ENCODE measurements at places on chromosomes 4 and X.

- DNase-seq = no peak
Observed at GRCh38 chrX:1928805-1929204, 313.9 kb downstream of the ASMT start.

DNA sequence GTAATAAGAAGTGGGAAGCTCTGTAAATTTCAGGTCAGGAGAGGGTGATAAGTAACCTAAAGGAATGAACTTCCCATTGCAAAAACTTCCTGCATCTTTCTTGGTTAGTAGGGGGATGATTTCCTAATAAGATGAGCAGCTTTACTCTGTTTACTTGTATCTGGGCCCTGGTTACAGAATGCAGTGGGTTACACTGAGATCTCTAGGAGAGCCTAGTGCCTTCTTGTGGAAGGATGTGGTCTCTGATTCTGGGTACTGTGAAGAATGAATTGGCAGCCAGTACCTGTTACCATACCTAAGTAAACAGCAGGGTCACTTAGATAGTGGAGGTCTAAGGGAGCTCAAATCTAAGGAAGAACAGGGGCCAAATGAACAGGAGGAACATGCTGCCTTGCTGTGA is 320.6 kb downstream of the ARHGAP10 start:
- DNase-seq = no peak

DNA sequence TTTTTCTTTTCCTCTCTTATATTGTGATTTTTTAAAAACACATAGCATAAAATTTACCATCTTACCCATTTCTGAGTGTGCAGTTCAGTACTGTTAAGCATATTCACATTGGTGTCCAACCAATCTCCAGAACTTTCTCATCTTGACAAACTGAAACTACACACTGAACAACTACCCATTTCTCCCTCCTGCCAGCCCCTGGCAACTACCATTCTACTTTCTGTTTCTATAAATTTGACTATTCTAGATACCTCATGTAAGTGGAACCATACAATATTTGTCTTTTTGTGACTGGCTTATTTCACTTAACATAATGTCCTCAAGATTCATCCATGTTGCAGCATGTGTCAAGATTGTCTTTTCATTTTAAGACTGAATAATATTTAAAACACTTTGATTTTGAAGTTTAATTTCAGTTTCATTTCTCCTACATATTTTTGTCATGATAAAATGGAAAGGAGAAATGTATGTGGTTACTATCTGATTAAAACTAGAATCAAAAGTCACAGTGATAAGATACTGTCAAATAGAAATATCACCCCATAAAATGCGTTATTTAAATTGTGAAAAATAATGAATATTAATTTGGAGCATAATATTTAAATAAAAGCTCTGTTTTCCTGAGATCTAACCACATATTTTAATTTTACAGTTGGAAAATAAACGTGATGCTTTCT is 122.8 kb downstream of the DIPK2B start:
- DNase-seq = no peak

DNA sequence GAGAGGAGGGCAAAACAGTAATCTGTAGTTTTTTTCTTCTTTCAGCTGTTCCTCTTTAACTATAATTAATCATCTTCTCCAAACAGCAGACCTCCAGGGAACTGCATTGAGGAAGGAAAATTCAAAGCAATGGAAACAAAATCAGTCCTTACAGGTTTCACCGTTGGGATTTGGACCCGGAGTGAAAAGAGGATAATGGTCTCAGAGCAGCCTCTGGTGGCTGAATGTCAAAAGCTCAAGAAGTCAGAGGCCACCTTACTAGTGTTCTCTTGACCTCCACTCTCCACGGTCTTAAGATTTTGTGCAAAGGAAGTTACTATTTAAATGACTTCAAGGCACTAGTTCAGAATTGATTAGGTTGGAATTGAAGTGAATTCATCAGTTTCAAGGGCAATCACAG is 16.0 kb upstream of the MID1 start:
- DNase-seq = no peak

DNA sequence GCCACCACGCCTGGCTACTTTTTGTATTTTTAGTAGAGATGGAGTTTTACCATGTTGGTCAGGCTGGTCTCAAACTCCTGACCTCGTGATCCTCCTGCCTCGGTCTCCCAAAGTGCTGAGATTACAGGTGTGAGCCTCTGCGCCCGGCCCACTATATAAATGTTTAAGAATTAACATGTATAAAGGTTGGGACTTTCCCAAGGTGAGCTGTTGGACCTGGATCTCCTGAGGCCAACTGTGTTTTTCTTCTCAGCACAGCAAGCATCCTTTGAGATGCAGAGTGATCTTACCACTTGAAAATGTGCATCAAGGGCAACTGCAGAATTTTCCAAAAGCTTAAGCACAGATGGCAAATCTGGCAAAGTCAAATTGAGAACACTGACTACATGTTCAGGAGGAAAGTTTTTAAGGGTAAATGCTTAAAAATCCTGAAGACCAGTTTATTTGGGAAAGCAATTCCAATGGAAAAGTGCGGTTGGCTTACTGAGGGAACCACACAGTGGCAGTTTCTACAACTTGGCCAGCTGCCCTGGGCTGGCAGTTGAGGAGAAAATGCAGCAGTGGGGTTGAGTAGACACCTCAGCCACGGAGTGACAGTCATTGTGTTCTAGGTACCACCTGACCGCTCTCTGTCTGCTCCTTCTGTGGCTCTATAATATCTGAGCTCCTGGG is 168.9 kb downstream of the CBR4 start:
- no peak for DNase-seq

DNA sequence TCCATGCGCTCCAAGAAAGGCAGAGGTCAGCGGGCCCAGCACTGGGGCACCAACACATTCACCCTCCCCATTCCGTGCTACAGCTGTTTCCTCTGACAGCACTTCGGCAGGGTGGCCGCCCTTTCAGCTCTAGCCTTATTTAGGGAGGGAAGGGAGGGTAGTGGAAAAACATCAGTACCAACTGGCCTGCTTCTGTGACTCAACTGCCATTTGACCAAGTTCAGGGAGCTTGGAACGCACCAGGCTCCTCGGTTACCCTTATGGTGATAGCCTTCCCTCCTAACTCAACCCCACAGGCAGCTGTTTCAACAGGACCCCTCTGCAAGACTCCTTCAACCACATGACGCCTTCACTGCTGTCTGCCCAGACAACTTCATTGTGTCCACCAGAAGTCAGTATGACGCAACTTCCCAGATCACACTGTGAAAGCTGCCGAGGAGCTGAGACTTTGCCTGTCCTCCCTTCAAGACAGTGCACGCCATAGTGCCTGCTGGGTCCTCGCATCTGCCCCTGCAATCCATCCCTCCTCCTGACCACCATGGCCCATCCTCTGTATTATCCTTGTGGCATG is 132.2 kb downstream of the AFAP1 start:
- no peak for DNase-seq

DNA sequence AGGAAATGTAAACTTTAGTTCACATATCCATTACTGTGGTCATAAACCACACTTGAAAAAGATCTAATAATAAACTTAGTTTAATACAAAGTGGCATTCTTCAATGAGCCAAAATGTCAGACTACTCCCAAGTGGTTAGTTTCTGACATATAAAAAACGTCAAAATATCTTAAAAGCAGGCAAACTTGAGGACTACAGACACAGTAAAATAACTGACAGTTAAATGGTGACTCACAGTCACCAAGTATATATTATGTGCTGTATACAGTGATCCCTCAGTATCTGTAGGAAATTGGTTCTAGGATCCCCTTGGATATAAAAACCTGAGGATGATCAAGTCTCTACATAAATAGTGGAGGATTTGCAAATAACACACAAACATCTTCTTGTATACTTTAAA is 11.6 kb upstream of the CORIN start:
- no peak for DNase-seq

DNA sequence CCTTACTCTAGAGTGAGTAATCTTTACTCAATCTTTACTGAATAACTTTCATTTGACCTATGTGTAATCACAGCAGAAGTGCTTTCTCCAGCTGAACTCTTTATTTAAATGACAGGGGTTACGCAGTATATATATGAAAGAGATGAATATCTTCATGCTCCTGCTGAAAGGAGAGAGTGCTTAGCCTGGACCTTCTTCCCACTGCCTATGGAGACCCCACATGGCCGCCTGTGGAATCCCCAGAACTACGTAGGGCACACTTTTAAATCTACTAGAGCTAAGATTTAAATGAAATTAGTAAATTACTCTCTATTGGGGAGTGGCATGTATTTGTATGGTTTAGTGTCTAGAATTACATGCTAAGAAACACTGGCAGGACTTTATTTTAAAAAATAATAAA is 391.2 kb downstream of the ANKRD50 start:
- DNase-seq = no peak

DNA sequence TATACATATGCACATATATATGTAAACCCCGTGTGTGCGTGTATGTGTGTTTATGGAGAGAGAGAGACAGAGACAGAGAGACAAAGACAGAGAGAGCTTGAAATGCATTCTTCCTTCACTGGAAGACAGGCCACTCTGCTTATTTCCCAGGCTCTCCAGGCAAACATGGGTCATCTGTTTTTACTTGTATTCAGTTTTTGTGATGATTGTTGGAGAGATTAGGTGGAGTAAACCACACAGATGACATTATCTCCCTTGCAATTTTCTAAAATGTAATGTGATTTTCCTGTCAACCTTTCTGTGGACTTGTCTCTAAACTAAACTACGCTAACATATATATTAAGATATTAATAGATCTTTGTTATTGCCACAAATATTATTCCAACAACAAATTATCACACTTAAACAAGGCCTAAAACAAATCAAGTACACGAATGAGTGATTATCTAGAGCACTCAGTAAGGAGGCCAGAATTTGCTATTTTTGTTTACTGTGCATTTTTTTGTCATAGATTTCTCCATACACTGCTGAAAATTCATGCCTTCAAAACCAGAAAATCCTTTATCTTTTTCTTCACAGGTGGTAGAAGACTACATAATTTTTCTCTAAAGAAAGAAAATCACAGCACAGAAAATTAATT is 251.8 kb upstream of the SLIT2 start:
- DNase-seq = no peak

GRCh38 chr4:5720980-5721379 is 10.0 kb downstream of the EVC start:
- DNase-seq = no peak

GRCh38 chrX:41449131-41449530 is 2.0 kb downstream of the NYX start:
- DNase-seq = no peak

DNA sequence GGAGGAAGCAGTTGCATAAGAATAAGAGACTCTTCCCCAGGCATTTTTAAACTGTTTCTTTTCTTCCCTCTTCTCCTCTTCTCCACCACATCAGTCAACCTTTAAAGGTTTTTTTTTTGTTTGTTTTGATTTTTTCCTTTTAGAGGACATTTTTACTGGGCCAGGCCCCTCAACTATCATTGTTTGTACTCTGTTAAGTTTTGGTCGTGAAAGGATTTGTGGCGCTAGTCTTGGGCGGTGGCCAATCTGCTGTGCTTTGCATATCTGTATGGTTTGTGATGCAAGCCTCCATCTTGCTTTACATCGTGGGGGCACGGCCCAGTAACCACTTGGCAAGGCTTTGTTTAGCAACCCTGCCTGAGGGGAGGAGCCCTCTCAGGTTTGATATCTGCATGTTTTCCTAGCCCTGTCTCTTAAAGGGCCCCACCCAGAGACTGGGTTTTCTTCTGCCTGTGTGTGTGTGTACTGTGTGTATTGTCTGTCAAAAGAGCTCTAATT is 101.9 kb upstream of the SLITRK2 start:
- DNase-seq = no peak

- no peak for DNase-seq
Observed at GRCh38 chrX:105765691-105766090, 56.6 kb upstream of the NRK start.

- DNase-seq = no peak
Observed at GRCh38 chrX:71912156-71912555, 1.5 kb downstream of the NHSL2 start.

DNA sequence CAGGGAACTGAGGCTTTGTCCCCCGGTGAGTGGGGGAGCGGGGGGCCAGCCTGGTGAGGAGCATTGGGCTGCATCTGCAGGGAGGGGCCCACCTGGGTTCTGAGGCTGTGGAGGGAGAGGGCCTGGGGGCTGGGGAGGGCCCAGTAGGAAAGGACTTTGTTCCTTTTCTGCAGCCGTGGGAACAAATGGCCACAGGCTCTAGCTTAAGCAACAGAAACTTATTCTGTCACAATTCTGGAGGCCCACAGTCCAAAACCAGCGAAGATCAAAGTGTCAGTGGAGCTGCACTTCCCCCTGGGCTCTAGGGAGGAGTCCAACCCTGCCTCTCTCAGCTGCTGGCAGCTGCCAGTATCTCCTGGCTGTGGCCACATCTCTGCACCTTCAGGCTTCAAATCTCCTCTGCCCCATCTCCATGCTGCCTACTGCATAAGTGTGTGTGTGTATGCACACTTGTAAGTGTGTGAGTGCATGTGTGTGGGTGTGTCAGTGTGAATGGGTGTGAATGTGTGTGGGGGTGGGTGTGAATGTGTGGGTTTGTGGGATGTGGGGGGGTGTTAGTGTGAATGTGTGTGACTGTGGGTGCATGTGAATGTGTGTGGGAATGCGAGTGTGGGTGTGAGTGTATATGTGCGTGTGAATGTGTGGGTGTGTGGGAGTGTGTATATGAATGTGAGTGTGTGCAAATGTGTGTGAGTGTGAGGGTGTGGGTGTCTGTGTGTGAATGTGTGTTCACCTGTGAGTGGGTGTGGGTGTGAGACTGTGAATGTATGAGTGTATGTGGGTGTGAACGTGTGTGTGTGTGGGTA is 204.5 kb upstream of the PSAPL1 start:
- no peak for DNase-seq

DNA sequence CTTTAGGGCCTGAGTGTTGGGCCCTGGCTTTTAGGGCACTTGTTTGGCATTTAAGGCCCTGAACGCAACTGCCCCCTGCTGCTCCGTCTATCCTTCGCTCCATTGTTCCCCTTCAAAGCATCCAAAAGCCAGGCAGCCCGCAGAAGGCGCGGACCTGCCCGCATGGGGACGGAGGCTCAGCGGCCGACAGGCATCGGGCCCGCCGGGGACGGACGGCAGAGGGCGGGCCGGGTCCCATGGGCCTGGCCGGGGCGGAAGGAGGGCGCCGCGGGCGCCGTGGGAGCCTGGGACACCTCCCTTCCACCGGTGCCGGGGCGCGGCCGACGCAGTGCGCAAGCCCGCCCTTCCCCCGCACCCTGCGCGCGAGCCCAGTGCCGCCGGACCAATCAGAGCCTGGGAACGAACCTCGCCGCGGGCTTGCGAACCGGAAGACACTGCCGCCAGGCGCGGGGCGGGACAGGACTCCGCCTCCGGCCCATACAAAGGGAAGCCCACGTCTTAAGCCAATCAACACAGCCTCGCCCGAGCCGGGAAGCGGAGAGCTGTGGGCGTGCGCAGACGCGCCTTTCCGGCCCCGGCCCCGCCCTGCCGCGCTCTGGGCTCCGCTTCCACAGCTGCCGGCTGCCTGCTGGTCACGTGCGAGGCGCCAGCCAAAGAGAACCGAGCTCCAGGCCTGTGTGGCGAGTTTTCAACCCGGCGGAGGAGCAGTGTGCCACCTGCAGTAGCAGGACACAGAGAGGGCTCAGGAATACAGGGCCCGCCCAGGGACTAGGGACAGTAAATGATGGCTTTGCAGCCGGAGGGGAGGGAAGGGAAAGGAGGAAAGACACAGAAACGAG is 2.1 kb upstream of the ARHGAP4 start:
- peak; percentile 92 for DNase-seq

- no peak for DNase-seq
Observed at GRCh38 chr4:61553557-61554125, 353.5 kb downstream of the ADGRL3 start.

- no peak for DNase-seq
Observed at GRCh38 chr4:182823576-182823975, 93.6 kb downstream of the DCTD start.

Measured in fibroblast of skin of left biceps (primary cell).